ENCODE measurements at places on chromosomes 1 and 21.
A peak's percentile ranks its signal among the peaks of the same experiment; 100 is the strongest.

- peak; percentile 66 for DNase-seq
Observed at GRCh38 chr1:175885326-175885725, 141.9 kb upstream of the TNR start.

DNA sequence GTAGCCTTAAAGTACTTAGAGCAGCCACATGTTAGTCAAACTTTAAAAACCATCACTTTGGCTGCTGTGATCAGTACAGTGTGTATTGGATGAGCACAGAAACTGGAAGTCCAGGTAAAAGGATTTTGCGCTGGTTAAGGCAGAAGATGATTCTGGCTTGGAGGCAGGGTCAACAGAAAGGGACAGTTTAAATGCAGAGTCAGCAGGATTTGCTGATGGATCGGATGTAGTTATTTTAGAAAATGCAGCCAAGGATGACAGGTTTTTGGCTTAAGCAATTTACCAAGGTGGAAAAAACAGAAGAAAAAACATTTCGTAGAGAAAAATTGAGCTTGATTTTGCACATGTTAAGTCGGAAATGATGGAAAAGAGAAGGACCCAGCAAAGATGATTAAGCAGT, 45.9 kb upstream of the MORC3 start:
- no peak for DNase-seq

DNA sequence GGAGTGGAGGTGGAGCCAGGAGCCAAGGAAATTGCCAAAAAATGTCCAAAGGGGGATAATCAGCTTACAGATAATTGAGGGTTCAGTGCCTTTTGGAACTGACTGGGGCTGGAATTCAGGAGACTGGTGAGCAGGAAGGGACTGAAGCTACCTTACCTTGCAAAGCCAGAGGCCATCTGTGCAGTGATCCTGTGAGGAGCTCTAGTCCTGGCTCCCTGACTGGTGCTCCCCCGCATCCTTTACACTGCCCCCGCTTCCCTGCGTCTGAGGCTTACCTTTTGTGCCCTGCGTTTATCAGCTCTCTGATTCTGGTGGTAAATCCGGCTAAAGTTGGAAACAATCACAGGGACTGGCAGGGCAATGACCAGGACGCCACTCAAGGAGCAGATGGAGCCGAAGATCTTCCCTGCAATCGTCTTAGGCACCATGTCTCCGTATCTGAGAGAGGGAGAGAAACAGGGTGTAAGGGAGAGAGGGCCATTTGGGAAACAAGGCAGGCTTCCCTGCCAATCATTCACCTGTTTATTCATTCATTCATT, 31.0 kb downstream of the DDX20 start:
- no peak for DNase-seq

DNA sequence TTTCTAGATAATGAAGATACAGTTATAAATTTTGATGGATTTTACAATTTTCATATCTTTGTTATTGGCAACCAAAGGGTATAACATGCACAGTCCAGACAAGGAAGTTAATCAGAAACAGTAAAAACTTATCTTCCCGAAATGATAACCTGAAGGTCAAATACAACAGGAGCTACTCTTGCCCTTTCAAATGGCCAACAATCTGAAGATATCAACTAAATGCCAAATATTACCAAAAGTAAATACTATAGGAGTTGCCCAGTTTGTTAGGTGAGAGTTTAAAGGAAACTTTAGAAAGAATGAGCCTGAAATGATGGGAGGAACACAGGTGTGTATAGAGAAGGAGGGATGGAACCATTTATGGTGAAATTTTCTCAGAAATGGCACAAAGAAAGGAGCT, 153.2 kb downstream of the RGS7 start:
- no peak for DNase-seq

- peak; percentile 12 for DNase-seq
Observed at GRCh38 chr21:27840262-27840661, 873.4 kb upstream of the ADAMTS5 start.

DNA sequence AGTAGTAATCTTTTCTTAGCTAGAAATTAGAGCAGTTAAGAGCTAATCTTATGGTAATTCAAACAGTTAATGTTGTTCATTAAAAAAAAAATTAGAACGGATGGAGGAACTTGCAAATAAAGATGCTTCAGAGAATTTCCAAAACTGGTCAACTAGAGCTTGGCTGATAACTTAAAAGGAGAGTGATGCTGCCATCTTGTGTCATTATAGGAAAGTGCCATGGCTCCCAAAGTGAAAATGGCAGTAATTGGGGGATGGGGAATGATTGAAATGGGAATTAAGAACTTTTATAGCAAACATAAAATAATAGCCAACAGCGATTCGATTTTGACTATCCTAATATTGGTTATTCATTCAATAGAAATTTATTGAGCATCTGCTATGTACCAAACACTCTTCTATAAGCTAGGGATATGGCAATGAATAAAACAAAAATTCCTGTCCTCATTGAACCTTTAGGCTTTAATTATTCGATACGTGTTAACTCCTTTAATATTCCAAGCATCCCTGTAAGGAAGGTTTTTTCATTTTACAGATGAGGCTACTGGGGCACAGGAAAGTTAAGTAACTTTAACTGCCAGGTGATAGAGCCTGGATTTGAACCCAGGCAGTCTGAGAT, 5.7 kb upstream of the PLPP3 start:
- peak; percentile 86 for DNase-seq

DNA sequence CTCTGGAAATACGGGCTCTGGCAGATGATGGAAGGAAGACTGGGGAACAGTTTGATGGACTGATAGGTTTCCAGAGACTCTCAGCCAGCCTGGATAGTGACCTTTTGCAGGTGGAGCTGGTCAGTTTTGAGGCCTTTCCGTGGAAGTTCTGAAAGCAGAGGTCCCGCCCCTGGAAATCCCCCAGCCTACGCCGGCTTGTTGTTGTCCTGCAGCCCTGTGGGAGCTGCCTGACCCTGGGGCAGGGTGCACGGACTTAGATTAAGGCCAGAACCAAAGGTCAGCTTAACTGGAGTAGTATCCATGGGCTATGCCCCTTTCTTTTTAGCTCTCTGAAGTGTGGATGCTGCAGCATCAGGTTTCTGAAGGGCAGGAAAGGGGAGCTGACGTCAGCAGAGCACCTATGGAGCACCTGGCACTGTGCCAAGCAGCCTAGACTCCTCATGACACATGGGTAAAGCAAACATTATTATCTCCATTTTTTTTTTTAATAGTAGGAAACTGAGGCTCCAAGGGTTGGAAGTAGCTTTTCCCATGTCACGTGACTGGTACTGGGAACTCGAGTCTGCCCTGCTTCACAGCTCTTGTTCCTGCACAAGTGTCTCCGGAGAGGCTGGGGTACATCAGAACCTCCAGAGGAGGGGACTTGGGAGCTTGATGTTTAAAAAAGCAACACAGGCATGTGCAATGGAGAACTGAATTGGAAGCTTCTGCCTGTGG, 38.5 kb downstream of the IER5 start:
- DNase-seq = no peak

- no peak for DNase-seq
Observed at GRCh38 chr1:54981466-54981865, 1.0 kb downstream of the TMEM61 start.

DNA sequence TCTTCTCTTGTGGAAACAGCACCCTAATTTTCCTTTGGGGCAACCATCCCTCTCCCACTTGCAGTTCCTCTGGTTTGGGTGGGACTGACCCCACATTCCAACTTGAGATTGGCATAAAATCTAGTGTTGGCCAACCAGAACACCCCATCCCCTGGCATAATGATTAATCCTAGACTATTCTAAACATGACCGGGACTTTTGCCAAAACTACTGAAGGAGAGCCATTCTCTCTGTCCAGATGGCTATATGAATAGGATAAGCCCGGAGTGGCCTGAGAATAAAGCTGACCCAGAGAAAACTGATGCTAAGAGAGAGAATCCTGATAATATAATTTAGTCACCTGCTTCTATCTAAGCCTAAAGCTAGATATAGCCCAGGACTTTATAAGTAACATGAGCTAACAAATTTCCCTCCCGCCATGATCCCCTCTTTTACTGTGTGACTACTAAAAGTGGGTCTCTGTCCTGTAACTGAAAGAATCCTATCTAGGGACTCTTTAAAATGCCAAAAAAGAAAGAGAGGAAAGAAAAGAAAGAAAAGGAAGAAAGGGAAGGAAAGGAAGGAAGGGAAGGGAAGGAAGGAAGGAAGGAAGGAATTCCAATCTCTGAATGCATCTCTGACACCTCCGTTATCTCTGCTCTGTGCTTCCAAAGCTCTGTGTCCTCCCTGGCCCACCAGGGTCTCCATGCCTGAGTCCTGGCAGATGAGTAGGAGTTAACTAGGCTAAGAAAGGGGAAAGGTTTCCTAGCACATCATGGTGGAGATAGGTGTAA, 28.0 kb upstream of the NRDC start:
- DNase-seq = peak; percentile 92

- peak; percentile 45 for DNase-seq
Observed at GRCh38 chr1:60903591-60903990, 178.8 kb upstream of the NFIA start.

- DNase-seq = no peak
Observed at GRCh38 chr1:153615406-153615805, 719 bp downstream of the S100A14 start.

DNA sequence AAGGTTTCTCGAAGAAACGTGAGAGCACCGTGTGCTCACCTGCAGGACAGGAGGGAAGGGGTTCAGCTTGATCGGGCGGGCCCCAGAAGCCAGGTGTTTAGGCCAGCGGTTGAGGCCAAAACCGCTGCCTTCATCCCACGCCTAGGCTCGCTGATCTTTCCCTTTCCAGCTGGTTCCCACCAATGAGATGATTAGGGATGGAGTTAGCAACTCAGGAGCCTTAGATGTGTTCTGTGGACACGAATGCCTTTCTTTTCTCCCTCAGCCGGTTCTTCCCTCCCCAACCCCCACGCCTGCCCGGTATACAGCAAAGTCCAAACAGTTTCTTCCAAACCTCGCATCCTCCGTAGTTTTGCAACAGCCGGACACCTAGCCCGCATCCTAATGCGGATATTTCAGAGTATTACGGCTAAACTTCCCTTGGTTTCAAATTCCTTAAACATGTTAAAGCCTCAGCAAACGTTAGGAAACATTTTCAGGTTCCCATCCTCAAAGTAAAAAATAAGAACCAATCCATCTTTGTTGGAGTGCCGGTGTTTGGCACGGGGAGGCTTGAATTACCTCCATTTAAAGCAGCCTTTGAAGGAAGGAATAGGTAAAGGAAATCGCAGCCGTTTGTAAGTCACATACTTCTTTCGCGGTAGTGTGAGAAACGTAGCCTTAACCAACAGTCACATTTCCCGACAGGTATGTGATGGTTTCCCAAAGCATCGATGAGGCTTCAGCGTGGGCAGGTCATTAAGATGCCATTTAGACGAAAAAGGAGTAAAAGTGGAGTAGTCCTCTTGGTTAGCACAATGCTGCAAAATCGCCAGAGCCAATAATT, 1.1 kb downstream of the LRRC8C start:
- no peak for DNase-seq

GRCh38 chr1:116289193-116289592, 83.9 kb upstream of the ATP1A1 start:
- no peak for DNase-seq

DNA sequence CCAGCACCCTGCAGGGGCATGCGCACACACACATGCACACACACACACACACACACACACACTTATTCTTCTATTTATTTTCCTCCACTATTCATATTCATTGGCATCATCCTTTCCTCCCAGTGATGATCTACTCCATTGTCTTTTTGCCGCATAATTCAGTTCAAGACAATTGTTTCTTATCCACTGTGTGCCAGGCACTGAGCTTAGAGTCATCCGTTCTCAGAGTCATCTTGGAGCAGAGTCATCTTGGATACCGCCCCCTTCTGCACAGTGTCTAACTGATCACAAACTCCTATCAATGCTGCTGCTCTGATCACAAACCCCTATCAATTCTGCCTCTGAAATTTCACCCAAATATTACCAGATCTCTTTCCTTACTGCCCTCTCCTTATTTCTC, 102.8 kb upstream of the PROX1 start:
- peak; percentile 90 for DNase-seq

GRCh38 chr1:226668173-226668560, 70.9 kb downstream of the ITPKB start:
- DNase-seq = no peak

DNA sequence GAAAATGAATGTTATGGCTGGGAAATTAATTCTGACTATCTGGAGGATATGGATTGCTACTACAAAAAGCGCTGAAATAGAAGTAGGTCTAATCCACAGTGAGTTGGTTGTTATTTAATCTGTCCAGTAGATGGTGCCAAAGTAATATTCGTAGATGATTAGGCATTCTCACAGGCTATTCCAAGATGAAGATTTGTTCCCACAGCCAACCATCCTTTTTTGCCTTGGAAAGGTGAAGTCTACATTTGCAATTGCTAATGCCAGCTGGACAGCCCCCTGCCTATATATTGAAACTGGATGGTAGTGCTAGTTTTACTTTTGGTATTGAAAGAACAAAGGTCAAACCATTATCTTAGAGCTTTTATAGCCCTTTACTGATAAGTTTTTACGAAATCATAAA, 43.8 kb downstream of the RBM11 start:
- DNase-seq = peak; percentile 84

DNA sequence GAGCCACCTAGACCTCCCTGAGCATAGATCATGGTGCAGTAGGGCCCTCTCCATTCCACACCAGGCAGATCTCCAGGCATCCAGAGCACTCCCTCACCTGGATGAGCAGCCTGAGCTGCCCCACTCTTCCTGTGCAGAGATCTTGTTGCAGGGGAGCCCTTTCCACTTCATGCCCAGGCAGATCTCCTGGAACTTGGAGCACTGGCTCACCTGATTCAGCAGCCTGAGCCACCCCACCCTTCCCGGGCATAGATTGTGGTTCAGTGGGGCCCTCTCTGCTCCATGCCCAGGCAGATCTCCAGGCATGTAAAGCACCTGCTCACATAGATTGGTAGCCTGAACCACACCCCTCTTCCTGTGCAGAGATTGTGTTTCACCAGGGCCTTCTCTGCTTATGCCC, 78.0 kb downstream of the SEC16B start:
- no peak for DNase-seq

DNA sequence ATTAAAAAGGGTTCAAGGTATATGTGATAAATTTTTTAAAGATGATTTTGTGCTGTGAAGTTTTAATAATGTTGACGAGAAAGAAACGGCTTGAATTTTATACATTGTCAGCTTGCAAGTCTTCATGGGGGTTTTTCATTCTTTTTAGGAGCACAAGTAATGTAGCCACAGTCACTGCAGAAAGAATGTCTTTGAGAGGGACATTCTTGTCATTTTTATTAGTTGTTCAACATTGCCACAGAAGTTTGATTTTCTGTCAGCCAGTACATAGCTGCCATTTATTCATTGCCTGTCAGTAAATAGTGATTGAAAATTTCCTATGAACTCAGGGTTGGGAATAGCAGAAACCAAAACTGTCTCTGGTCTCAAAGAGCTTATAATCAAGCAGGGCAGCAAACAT, 156.3 kb downstream of the DHRS3 start:
- DNase-seq = no peak

GRCh38 chr1:26608895-26609294, 79.3 kb downstream of the RPS6KA1 start:
- DNase-seq = no peak

DNA sequence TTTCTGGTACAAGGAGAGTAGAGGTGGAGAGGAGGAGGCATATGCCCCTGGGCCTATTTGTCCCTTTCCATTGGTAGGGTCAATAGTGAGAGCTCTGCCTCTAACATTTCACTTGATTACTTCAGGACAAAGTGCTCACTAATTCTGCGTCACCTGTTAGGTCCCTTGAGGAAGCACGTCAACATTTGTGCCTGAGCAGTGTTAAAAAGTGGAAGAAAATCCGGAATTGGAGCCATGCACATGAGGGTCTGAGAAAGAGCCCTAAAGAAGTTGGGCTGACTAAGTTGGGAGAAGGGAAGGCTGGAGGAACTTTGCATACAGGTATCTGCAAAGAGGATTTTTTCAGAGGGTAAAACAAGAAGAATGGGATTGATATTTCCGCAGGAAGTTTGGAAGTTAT, 1.9 kb downstream of the SLC25A44 start:
- no peak for DNase-seq

GRCh38 chr1:7679159-7679872, 91.8 kb upstream of the VAMP3 start:
- DNase-seq = no peak

Measured in pons (tissue), 1 donor.